Gastrocnemius medialis (tissue), 4 donors: ENCODE measurements at places on chromosomes 12 and 14. TPM values are rescaled to one million over a fixed set of nuclear protein-coding genes. Genes with fewer than 3 reads are reported as not detected.

The CDK2 gene
- 7.4 TPM for total RNA-seq

The EGLN3 gene
- total RNA-seq, result 12.8 TPM

The ANKRD33 gene
- not detected for total RNA-seq

The INSM2 gene
- total RNA-seq, result not detected

The FAM222A gene
- total RNA-seq, result 18.5 TPM

The PTPN6 gene
- 0.87 TPM for total RNA-seq

DNA sequence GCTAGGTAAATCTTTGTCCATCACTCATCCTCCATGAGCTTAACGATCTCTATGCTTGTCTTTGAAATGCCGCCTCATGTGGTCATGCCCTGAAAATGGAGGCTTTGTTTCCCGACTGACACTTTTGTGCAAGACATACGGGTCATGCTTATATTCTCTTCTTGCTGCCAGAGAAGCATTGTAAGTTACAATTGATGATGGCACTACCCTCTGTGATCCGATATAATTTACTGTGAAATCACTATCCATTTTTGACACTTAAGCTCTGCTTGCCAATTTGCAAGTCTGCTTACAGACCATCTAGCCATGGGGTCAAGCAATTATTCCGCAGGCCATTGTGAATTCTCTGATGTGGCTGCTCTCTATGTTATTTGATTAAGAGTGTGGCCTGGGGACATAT is 650.0 kb downstream of the FLRT2 start:
- no peak for DNase-seq

DNA sequence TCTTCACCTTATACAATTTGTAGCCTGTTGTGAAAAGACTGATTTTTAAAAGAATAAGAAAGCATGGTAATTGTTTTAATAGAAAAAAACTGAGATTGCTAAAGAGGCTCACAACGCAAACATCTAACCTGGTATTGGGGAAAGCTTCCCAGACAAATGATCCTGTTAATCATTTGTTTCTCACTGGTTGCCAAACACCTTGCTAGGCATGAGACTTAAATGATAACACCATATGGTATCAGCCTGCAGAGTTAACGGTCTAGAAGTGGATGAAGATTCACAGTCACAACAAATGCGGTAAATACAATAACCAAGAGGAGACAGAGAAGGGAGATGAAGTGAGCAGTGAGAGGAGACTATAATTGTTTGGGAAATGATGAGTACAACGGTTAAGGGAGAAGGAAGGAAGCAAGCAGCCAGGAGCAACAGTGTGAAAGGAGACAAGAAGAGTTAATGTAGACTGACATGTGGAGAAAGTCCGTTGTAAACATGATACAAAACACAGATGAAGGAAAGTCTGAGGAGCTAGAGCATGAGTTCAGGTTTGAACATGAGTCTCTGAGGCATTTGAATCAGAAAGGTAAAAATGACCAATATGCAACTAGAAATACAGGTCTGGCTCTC is 19.8 kb downstream of the GXYLT1 start:
- DNase-seq, result no peak

GRCh38 chr14:65222440-65222858 is 120.1 kb upstream of the MAX start:
- DNase-seq, result peak; percentile 20

GRCh38 chr12:104520242-104520900 is 63.6 kb downstream of the CHST11 start:
- no peak for DNase-seq

DNA sequence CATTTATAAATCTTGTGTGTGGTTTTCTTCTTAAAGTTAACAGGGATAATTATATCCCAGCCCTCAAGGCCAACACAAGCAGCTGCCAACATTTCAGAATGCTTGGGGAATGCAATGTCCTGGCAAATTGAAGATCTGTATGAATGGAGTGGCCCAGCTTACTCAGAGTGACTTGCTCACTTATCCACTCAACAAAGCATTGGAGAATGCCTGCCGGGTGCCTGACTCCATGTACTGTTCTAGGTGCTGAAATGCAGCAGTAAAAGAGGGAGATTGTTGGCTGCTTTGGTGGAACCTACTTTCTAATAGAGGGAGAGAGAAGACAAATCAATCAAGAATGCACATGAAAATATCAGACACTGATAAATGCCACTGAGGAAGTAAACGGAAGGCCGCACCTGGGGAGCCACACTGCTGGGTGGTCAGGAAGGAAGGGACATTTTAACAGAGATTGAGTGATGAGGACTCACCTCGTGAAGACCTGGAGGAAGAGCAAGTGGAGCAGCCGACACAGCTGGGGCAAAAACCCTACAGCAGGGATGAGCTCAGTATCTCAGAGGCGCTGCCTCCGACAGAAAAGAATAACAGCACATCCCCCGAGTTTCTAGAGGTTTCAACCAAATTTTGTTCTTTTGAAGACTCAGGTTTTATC is 61.2 kb upstream of the VASH1 start:
- no peak for DNase-seq

DNA sequence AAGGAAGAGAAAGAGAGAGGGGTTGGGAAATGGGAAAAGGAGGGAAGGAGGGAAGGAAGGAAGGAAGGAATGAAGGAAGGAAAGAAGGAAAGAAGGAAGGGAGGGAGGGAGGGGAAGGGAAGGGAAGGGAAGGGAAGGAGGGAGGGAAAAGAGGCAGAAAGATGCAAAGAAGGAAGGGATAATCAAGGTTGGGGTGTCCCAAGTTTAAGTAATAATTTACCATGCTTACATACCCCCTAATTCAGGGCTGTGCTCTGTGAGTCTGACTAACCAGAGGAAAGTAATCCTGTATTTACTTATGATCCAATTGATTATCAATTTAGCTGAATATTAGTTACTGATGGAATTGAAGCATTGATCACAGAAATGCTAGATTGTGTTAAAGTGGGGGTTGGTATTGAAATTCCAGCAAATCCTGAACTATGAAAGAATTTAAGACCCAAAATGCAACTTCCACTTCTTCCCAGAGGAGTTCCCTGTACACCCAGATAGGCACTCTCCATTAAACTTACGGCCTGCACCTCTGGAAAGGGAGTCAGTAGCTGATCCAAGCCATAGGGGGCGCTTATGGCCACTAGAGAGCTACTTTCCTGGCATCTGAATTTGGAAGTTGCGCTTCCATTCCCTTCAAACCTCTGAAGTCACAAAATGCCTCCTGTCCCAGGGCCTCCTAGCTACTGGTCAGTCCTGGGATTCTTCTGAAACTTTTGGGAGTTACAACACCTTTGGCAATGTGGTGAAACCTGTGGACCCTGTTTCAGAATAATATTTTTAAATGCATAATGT is 162.7 kb upstream of the PWP1 start:
- DNase-seq, result no peak

GRCh38 chr12:31899109-31899508 is 60.1 kb upstream of the RESF1 start:
- DNase-seq, result no peak

DNA sequence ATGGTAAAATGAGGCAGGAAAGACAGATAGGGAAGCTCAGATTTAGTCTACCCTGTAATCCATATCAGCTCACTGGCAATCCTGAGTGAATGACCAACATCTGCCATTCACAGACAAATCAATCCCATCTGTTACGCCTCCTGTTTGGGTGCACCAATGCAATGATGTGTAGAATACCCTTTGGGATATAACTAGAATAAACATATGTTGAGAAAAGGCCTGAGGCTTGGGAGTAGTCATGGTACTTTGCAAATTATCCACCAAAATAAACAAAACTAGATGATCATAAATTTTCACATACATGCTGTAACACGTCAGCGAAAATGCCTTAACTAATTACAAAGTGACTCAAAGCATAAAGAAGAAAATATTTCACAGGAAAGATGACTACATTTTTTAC is 78.8 kb downstream of the KCNC2 start:
- no peak for DNase-seq

- no peak for DNase-seq
Observed at GRCh38 chr14:97442363-97442762, 645.2 kb downstream of the VRK1 start.
